ENCODE measurements at places on chromosomes 7 and 10. TPM values are rescaled to one million over a fixed set of nuclear protein-coding genes. Genes with fewer than 3 reads are reported as not detected.

The DRGX gene
- not detected for total RNA-seq

The PRKG1 gene
- 89.2 TPM for total RNA-seq

The PIK3CG gene
- 1.7 TPM for total RNA-seq

The RINT1 gene
- 5.5 TPM for total RNA-seq

The ARHGAP21 gene
- total RNA-seq: 24.9 TPM

The CALML5 gene
- not detected for total RNA-seq

- no peak for DNase-seq
Measured at GRCh38 chr10:45480294-45480693, 106.3 kb downstream of the ALOX5 start.

DNA sequence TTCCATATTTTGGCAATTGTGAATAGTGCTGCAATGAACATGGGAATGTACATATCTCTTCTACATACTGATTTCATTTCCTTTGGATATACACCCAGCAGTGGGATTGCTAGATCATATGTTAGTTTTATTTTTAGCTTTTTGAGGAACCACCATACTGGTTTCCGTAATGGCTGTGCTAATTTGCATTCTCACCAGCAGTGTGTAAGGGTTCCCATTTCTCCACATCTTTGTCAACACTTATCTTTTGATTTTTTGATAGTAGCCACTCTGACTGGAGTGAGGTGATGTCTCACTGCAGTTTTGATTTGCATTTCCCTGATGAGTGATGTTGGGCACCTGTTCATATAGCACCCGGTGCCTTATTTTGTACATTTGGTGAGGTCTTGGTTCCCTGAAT is 519.6 kb downstream of the REEP3 start:
- DNase-seq: no peak

- DNase-seq: no peak
Measured at GRCh38 chr10:102927311-102928010, 9.4 kb downstream of the CNNM2 start.

- no peak for DNase-seq
Measured at GRCh38 chr10:124693396-124693795, 50.8 kb downstream of the FAM53B start.

GRCh38 chr7:84490661-84491060 is 296.1 kb upstream of the SEMA3A start:
- no peak for DNase-seq

DNA sequence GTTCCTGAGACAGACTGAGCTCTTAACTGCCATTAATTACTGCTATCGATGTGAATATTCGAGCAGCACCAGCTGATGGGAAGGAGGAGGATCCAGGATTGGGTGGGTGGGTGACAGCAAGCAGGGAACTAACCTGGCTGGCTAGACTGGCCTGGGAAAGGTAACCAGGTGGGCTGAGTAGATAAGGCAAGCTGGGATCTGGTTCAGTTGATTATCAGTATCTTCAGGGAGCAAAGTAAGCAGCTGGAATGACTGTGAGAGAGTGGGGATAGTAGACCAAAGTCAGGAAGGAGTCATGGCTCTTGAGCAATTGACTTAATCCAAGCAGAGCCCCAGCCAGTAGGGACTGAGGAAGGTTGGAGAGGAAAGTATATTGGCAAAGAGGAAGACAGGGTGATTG is 46.9 kb upstream of the KMT2E start:
- no peak for DNase-seq

GRCh38 chr7:1361756-1362125 is 97.5 kb downstream of the MICALL2 start:
- no peak for DNase-seq

DNA sequence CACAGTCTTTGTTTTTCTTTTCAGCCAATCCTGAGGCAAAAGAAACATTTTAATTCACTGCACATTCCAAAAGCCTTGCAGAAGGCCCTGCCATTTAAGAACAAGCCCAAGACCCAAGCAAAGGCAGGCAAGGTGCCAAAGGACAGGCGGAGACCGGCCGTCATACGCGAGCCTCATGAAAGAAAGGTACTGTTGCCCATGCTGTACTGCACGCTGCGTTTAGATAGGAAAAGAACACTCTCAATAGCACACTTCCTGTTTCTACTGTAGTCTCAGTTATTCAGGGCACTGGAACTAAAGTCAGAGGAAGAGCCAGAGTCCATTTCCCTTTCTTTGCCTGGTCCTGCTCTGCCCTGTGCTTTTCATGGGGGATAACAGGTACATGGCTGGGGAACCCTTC is 47.6 kb downstream of the BMS1 start:
- no peak for DNase-seq

Data from stomach (tissue), 19 donors.